ENCODE measurements at places on chromosomes 13 and 19.
A peak's percentile ranks its signal among the peaks of the same experiment; 100 is the strongest.

GRCh38 chr19:15551293-15552004 is 43.1 kb downstream of the CYP4F22 start:
- peak; percentile 74 for DNase-seq

DNA sequence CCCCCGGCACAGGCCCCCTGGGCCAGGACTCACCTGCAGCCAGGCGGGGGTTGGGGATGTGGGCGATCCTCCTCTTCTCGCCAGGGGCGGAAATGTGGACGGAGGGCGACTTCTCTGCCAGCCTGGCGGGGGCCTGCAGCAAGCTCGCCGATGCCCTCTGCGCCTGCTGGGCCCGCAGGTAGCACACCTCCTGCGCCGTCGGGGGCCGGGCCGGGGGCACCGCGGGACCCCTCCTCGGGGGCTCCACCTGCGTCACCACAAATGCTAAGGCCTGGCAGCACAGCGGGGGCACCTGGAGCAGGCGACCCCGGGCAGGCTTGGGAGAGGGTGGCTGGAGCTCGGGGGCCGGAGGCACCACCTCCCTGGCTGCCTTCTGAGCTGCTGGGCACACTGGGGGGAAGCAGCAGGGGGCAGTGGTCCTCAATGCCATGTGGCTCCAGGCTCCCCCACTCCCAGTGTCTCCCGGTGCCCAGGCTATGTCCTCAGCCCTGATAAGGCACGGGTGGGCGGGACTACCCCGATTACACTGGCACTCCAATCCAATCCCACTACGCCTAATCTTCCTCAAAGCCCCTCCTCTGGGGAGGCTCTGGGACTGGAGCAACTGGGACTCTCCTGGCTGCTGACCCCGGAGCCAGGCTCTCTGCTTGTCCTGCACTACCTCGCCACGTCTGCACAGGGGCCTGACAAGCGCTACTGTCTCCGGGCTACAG is 11.6 kb upstream of the ATP8B3 start:
- no peak for DNase-seq

DNA sequence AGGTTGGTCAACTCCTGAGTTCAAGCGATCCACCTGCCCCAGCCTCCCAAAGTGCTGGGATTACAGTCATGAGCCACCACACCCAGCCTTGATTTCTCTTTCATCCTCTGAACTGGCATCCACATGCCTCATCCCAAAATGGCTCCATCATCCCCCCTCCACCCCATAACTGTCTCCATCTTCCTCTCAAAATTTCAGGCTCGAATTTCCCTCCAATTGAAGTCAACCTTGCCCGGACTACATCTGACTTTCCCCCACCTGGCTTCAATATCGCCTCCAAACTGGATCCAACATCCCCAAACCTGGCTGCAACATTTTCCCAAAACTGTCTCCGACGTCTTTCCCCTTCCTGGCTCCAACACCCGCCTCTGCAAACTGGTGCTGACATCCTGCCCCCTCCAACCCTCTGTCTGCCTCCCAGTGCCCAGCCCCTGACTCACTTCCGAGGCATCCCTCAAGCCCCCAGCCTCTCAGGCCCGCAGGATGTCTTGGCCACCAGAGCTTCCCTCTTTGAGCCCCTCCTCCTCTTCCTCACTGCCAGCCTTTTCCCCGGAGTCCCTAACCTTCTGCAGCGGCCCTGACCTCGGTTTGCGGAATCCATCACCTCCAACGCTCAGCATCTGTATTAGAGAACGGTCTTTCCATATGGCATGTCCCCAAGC is 943 bp downstream of the EXOC3L2 start:
- no peak for DNase-seq

- DNase-seq: peak; percentile 98
Measured at GRCh38 chr19:43754503-43755255, at the start of gene SMG9. SMG9 (minus strand) TSS chr19:43754962; CDS start chr19:43750741, 4,221 bp downstream.

GRCh38 chr13:29707876-29708543 is 112.5 kb upstream of the SLC7A1 start:
- peak; percentile 34 for DNase-seq

- no peak for DNase-seq
Measured at GRCh38 chr19:30640252-30640965, 268.2 kb downstream of the ZNF536 start.

DNA sequence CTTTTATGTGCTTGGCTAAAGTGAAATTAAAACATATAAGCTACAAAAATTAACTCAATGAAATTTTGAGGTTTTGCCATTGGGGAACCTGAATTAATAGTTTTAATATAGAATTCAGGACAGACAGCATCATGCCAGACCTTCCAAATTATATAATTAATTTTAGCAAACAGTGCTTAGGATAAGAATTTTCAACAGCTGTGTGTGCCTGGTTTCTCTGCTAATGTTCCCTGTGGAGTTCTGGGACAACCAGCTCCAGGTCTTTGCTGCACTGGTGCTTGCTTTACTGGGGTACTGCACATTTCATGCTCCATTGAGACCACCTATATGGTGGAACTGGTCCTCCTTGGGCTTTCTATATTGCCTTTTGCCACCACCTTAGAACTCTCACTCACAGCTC is 199.5 kb downstream of the NDFIP2 start:
- DNase-seq: no peak

DNA sequence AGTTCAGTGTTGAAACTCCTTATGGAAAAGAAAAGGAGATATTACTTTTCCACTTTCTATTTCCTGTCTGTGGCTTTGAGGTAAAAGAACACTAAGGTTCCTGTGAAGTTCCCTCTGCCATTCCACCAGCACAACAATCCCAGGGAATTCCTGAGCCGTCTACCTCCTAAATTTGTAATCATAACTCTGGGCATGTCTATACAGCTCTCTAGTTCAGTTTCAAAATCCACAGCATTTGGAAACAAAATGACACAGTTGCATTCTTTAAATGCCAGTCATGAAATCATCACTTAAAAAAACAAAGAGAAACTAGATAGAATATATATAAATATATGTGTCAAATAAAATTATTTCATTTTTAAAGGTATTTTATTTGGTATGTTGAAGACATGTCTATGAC is 9.0 kb upstream of the THSD1 start:
- DNase-seq: no peak

Data from CD4-positive, alpha-beta T cell treated with Interleukin-4 for 1 hour (primary cell).